Astrocyte (in vitro differentiated cells and primary cell): ENCODE measurements at places on chromosomes 3 and 15.

- no peaks in the 10 kb centered on the region for H3K36me3 ChIP-seq
- DNase-seq: no peak
- H3K27ac ChIP-seq: no peak overlapping the region
- no peak overlapping the region for H3K4me3 ChIP-seq
- H3K27me3 ChIP-seq: no peaks in the 10 kb centered on the region
Observed at GRCh38 chr15:50146632-50147031, 27.6 kb upstream of the ATP8B4 start.

DNA sequence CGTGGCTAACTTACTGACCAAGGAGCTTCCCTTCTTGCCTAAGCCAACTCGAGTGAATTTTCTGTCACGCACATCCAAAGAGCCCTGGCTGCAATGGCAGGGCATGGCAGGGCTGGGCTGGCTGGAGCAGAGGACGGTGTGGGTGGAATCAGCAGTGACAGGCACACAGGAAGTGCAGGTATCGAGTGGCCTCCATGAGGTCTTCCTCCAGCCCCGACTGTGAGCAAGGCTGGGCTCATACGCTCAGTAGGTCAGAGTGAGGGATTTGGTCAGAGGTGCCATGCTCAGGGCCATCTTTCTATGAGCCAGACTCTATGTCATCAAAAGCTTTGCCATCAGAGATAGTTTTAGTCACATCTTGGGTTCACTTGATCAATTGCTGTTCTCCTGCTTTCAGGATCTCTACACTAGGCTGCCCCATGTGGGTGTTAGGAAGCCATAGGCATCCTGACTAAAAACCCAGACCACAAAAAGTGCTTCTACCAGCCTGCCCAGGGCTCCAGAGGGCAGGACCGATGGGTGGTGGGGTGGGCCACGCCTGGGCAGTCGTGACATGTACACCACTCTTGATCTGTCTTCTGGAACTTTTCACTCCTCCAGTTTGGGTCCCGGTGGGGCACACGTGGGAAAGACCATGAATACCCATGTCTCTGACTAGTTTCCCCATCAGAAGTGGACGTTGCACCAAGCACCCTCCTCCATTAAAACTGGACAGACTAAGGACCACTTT, 22.6 kb upstream of the COMMD4 start:
- H3K27ac ChIP-seq: no peak overlapping the region
- peaks cover 12% of the 10 kb centered on the region for H3K27me3 ChIP-seq
- H3K36me3 ChIP-seq: no peaks in the 10 kb centered on the region
- H3K4me1 ChIP-seq: no peaks in the 10 kb centered on the region

- no peaks in the 10 kb centered on the region for H3K4me1 ChIP-seq
- no peak overlapping the region for H3K27ac ChIP-seq
- H3K4me3 ChIP-seq: no peak overlapping the region
- H3K27me3 ChIP-seq: no peaks in the 10 kb centered on the region
- no peaks in the 10 kb centered on the region for H3K36me3 ChIP-seq
- peak; percentile 67 for DNase-seq
Observed at GRCh38 chr3:62065985-62066693, 307.2 kb downstream of the FEZF2 start.

- H3K27me3 ChIP-seq: no peaks in the 10 kb centered on the region
- H3K36me3 ChIP-seq: no peaks in the 10 kb centered on the region
- peak; percentile 54 for DNase-seq
- H3K27ac ChIP-seq: no peak overlapping the region
- H3K4me3 ChIP-seq: no peak overlapping the region
- H3K4me1 ChIP-seq: peaks cover 4% of the 10 kb centered on the region
Observed at GRCh38 chr3:186815435-186815834, 9.2 kb upstream of the RFC4 start.

DNA sequence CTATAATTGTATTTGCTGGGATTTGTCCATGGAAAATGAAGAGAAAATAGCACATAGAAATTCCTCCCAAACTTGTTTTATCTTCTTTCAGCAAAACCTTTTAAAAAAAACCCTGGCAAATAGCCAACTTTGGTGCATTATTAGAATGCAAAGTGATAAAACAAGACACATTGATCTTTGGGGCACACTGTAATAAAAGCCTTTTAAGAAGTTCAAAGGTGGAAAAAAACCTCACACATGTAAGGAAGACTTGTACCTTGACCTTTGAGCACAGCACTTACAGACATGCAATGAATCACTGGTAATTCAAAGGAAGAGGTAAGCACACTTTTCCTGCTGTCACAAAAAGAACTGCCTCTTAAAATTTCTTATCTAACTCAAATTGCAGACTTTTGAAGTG, 8.0 kb upstream of the MORC1 start:
- H3K27ac ChIP-seq: no peak overlapping the region
- DNase-seq: no peak
- H3K27me3 ChIP-seq: no peaks in the 10 kb centered on the region
- no peaks in the 10 kb centered on the region for H3K36me3 ChIP-seq

DNA sequence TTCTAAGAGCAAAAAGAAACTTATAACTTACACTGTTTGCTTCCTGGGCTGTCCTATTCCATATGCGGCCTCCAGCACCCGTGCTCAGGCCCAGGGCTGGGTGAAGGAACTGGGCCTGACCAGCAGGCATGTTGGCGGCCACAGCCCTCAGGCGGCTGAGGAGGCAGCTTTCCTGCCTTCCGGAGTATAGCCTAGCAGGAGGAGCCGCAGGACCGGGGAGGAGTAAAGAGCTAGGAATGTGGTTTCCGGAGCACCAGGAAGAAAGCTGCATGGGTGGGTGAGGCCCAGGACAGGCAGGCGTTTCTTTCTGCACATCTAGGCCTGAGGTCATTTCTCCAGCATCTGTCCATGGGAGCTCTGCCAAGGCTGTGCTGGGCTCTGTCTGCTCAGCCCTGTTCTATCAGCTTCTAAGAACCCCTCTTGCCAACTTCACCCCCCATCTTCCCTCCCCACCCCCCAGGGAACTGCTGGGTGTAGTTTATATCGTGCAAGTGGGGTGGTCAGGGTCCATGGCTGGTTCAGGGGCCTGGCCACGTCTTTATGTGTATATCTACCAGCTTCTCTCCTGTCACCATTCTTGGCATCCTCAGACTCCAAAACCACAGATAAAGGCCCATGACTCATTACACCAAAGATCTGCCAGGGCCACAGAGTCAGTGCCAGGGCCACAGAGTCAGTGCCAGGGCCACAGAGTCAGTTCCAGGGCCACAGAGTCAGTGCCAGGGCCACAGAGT, 7.8 kb upstream of the KIF7 start:
- H3K4me1 ChIP-seq: peaks cover 19% of the 10 kb centered on the region
- H3K27me3 ChIP-seq: peaks cover 3% of the 10 kb centered on the region
- H3K27ac ChIP-seq: peak overlapping the region; percentile 61
- H3K36me3 ChIP-seq: no peaks in the 10 kb centered on the region
- peak; percentile 88 for DNase-seq

DNA sequence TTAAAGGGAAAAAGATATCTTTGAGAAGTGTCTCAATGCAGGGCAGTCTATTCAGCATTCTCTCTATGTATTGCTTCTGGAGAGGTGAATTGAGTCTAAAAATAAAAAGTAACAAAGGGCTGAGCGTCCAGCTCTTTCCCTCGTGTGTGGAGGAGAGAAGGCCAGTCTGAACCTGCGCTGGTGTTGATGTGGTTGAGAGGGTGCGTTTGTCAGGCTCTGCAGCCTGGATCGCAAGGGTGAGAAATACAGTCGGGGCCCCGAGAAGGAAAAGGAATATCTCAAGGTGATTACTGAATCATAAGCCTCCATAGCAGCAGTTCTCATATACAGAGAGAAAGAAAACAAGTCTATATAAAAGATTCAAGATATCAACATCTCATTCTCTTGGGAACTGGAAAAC, 494.1 kb upstream of the MDFIC2 start:
- H3K4me1 ChIP-seq: peaks cover 3% of the 10 kb centered on the region
- no peak overlapping the region for H3K27ac ChIP-seq
- no peaks in the 10 kb centered on the region for H3K27me3 ChIP-seq
- DNase-seq: no peak
- H3K4me3 ChIP-seq: no peak overlapping the region
- H3K36me3 ChIP-seq: no peaks in the 10 kb centered on the region

GRCh38 chr15:59821286-59821685, 132.2 kb upstream of the BNIP2 start:
- H3K4me1 ChIP-seq: no peaks in the 10 kb centered on the region
- H3K36me3 ChIP-seq: no peaks in the 10 kb centered on the region
- no peak for DNase-seq
- no peak overlapping the region for H3K4me3 ChIP-seq
- peaks cover 13% of the 10 kb centered on the region for H3K27me3 ChIP-seq

DNA sequence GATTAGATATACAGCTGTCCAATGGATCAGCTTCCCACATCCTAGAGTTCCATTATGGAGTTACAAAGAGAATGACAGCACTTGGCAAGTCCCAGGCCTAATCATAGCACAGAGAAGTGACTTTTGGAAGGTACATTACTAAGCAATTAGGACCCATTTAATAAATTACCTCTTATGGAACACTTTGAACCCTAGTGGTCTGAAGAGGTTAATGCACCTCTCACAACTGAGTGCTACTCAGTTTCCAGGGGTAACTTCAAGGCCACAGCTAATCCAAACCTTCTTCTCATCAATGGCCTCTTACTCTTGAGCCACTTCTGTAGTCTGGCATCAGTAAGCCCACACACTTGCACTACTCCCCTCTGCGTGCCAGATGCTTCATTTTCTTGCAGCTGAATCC, 34.9 kb upstream of the MEIS2 start:
- no peak overlapping the region for H3K27ac ChIP-seq
- no peak for DNase-seq
- H3K4me3 ChIP-seq: no peak overlapping the region
- peaks cover 6% of the 10 kb centered on the region for H3K27me3 ChIP-seq
- H3K4me1 ChIP-seq: peaks cover 4% of the 10 kb centered on the region

DNA sequence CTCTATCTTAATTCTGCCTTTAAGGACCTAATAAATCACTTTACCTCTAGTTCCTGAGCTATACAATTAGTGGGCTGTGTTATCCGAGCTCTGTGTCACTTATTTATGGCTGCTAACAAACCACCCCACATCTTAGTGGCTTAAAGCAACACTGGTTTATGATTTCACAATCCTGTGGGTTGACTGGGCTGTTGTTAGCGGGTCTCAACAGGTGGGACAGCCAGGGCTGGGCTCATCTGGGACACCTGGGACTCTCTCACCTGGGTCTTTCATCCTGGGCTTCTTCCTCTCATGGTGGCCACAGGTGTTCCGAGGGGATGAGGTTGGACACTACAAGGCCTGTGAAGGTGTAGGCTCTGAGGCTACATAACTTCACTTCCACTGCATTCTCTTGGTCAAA, 35.8 kb upstream of the CHST2 start:
- peaks cover 4% of the 10 kb centered on the region for H3K4me1 ChIP-seq
- no peak overlapping the region for H3K27ac ChIP-seq
- H3K36me3 ChIP-seq: no peaks in the 10 kb centered on the region
- H3K27me3 ChIP-seq: no peaks in the 10 kb centered on the region
- H3K4me3 ChIP-seq: no peak overlapping the region
